ENCODE measurements at places on chromosomes 2 and 18. TPM values are rescaled to one million over a fixed set of nuclear protein-coding genes. Genes with fewer than 3 reads are reported as not detected.

FKBP7 gene
- total RNA-seq: 25.5 TPM

CHST9 gene
- not detected for total RNA-seq

GAL3ST2 gene
- total RNA-seq: not detected

ASB18 gene
- total RNA-seq: not detected

NLRC4 gene
- total RNA-seq: not detected

Measured in hair follicle dermal papilla cell (primary cell).